Right atrium auricular region (tissue), 2 donors: ENCODE measurements at places on chromosomes 1 and 21. TPM values are rescaled to one million over a fixed set of nuclear protein-coding genes. Genes with fewer than 3 reads are reported as not detected.

- no peaks in the 10 kb centered on the region for H3K27me3 ChIP-seq
- DNase-seq: peak; percentile 86
- H3K4me1 ChIP-seq: no peaks in the 10 kb centered on the region
These were observed 3.2 kb downstream of the GPR3 start for GRCh38 chr1:27395441-27396195.

The SYT6 gene
- not detected for total RNA-seq

The ADCY10 gene
- total RNA-seq: 0.35 TPM

- H3K4me3 ChIP-seq: no peak overlapping the region
- H3K36me3 ChIP-seq: no peaks in the 10 kb centered on the region
- peaks cover 28% of the 10 kb centered on the region for H3K27me3 ChIP-seq
- no peak for DNase-seq
These were observed 2.3 kb downstream of the PAX7 start for GRCh38 chr1:18632783-18633421.

GRCh38 chr1:114299331-114299975 is 145.8 kb upstream of the SYT6 start:
- no peaks in the 10 kb centered on the region for H3K4me1 ChIP-seq
- H3K27ac ChIP-seq: no peak overlapping the region
- H3K4me3 ChIP-seq: no peak overlapping the region
- no peak for DNase-seq
- H3K27me3 ChIP-seq: no peaks in the 10 kb centered on the region
- H3K36me3 ChIP-seq: no peaks in the 10 kb centered on the region

DNA sequence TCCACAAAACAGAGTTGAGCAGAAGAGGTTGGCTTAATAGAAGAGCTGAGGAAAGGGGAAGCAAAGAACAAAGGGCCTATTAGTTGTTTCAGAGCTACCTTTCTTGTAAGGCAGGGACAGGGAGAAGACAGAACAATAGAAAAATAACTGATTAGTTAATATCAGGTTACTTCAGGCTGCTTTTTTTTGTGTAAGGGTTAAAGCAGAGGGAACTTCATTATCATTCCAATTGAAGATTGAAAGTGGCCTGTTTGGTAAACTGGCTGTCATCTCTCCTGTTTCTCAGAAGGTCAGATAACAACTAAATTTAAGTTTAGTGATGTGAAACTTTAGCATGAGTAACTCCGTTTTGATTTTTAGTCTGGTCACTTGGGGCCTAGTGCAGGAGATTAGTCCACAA is 22.3 kb downstream of the CDC42 start:
- no peaks in the 10 kb centered on the region for H3K36me3 ChIP-seq
- no peak overlapping the region for H3K4me3 ChIP-seq
- no peaks in the 10 kb centered on the region for H3K4me1 ChIP-seq
- no peaks in the 10 kb centered on the region for H3K27me3 ChIP-seq
- H3K27ac ChIP-seq: no peak overlapping the region
- no peak for DNase-seq

DNA sequence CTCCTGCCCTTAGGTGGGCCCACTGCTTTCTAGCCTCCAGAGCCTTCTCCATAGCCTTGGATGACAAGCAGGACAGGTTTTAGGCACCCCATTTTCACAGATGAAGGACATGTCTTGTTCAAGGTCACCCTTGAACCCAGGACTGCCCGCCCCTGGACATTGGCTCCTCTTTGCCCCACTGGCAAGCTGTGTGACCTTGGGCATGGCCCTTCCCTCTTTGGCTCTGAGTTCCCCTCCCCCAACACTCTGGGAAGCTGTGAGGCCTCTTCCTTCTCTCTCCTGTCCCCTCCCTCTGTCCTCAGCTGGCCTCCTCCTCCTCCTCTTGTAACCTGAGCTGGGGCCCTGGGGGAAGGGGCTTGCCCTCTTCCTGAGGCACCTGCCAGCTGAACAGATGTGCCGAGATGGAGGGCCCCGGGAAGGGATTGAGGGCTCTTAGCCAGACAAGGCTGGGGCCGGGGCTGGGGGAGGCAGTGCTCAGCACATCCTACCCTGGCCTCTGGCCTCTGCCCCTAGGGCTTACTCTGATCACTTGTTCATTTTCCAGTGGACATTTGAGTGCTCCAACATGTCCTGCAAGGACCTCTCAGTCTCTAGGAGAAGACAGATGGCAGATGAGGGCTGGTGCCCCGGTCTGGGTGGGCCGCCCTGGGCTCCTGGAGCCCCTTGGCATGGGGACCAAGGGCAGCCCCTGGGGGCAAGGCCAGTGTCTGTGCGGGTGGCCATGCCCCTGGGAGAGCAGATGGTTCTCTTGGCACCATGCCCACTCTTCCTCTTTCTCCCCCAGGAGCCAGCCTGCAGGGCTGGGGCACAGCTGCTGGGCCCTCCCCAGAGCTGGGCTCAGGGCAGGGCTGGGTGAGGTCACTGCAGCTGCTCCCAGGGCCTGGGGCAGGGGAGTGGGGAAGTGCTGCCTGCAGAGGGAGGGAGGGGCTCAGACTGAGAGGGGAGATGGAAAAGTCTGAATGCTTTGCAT is 10.7 kb downstream of the FOXO6 start:
- DNase-seq: no peak
- no peaks in the 10 kb centered on the region for H3K27me3 ChIP-seq
- peaks cover 25% of the 10 kb centered on the region for H3K4me1 ChIP-seq
- no peak overlapping the region for H3K4me3 ChIP-seq

The UTP25 gene
- 3.9 TPM for total RNA-seq

DNA sequence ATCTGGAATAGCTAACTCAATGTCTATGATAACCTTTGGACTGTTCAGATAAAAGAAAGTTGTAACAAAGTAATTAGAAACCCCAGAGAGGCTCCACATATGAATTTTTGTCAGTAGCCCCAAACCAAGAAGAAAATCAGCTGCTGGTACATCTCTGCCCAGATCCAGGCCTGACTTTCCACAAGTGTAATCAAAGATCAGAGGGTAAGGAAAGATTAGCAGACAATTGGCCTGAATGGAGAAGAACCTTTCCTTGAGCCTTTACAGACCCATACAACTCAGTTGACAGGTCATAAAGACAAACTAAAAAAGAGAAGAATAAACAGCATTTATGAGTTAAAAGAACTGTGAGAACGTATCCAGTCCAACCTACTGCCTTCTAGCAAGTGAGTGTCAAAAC is 366.7 kb upstream of the PKN2 start:
- no peak overlapping the region for H3K4me3 ChIP-seq
- no peaks in the 10 kb centered on the region for H3K36me3 ChIP-seq
- no peak for DNase-seq
- H3K4me1 ChIP-seq: no peaks in the 10 kb centered on the region

The HSPB7 gene
- 1,229 TPM for total RNA-seq

- no peak for DNase-seq
- peaks cover 6% of the 10 kb centered on the region for H3K27me3 ChIP-seq
- peak overlapping the region; percentile 28 for H3K4me3 ChIP-seq
- no peaks in the 10 kb centered on the region for H3K4me1 ChIP-seq
- H3K27ac ChIP-seq: no peak overlapping the region
- H3K36me3 ChIP-seq: no peaks in the 10 kb centered on the region
These were observed 8.6 kb upstream of the ADGRB2 start for GRCh38 chr1:31772669-31773248.

DNA sequence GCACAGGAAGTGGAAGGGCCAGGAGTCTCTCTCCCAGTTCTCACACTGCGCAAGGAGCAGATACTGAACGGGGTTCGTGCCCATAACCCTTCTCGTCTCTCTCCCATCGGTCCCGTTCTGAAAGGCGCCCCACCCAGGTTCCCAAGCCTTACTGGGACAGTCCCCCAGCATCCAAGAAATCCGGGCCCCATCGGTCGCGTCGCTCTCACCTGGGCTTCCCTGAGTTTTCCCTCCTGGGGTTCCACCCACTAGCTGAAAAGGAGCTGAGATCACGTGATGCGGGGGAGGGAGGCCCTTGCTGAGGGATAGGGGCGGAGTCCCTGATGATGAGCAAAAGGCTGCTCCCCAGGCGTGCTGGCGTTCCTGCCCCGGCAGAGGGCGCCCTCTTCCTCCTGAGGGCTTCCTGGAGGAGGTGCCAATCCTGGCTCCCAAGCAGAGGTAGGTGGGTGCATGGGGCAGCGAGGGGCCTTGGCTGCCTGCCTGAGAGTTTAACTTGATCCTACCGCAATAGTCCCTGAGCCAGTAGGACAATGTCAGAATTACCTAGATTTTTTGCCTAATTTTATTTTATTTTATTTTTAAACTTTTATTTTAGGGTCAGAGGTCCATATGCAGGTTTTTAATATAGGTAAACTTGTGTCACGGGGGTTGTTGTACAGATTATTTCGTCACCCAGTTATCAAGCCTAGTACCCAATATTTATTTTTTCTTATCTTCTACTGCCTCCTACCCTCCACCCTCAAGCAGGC is at the start of gene SPOCD1:
SPOCD1 (minus strand) TSS at position 271 of the 749 bp plus-strand sequence. CDS start 689 bp downstream, outside the sequence.
- DNase-seq: peak; percentile 87
- H3K27me3 ChIP-seq: no peaks in the 10 kb centered on the region
- H3K36me3 ChIP-seq: no peaks in the 10 kb centered on the region
- H3K4me3 ChIP-seq: no peak within 1 kb of the TSS
- no peak within 1 kb of the TSS for H3K27ac ChIP-seq
- H3K4me1 ChIP-seq: no peaks in the 10 kb centered on the region

DNA sequence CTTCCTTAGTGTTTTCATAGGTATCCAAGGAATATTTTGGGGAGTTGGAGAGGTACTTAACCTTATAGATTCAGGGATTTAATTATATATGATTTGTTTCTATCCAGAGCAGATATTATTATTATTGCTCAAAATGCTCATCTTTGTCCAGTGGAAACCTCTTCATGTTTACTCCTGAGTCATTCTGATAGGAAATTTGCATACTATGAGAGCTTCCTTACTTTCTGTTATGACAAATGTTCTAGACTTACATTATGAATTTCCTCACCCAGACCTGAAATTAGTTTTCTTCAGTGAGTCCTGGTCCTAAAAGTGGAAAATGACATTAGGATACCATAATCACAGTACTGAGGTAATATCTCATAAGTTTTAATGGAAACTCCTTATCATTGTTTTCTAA is 57.5 kb upstream of the PLPPR5 start:
- no peaks in the 10 kb centered on the region for H3K36me3 ChIP-seq
- no peak overlapping the region for H3K4me3 ChIP-seq
- H3K4me1 ChIP-seq: no peaks in the 10 kb centered on the region
- H3K27me3 ChIP-seq: no peaks in the 10 kb centered on the region
- no peak for DNase-seq

The SNAPIN gene
- total RNA-seq: 60.8 TPM

DNA sequence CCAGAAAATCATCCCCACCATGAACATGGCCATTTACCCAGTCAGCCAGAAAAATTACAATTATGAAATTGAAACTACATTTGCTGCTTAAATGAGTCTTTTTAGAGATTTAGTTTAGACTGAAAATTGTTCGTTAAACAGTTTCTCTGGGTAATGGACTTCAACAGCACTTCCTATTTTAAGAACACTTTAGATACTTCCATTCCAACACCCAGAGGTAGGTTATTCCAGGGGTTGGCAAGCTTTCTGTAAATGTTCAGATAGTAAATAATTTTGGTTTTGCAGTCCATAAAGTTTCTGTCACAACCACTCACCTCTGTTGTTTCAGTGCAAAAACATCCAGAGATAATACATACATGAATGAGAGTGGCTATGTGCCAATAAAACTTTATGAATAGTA is 10.2 kb downstream of the NMNAT2 start:
- H3K27me3 ChIP-seq: no peaks in the 10 kb centered on the region
- H3K4me3 ChIP-seq: no peak overlapping the region
- H3K4me1 ChIP-seq: no peaks in the 10 kb centered on the region
- no peaks in the 10 kb centered on the region for H3K36me3 ChIP-seq
- H3K27ac ChIP-seq: peak overlapping the region; percentile 63

The OLIG1 gene
- not detected for total RNA-seq

The SLC16A4 gene
- total RNA-seq: 8.9 TPM

DNA sequence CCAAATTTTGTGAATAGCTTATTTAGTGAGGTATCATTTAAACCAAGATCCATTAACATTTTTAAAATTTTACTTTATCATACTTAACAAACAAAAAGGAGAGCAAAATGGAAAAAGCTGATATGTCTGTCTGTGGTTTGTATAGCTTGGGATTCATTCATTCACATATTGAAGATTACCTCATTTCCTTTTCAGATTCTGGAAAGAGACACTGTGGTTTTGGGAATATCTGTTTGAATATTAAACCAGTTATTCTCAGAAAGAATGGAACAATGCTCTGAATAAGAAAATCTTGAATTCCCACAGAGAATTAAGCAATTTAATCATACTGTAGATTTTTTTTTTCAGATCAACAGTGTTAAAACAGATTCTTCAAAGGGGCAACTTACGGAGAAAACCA is 93.8 kb upstream of the PRDX6 start:
- DNase-seq: no peak
- no peaks in the 10 kb centered on the region for H3K27me3 ChIP-seq
- no peaks in the 10 kb centered on the region for H3K4me1 ChIP-seq
- no peak overlapping the region for H3K4me3 ChIP-seq
- H3K36me3 ChIP-seq: no peaks in the 10 kb centered on the region

The COL6A2 gene
- 252 TPM for total RNA-seq

DNA sequence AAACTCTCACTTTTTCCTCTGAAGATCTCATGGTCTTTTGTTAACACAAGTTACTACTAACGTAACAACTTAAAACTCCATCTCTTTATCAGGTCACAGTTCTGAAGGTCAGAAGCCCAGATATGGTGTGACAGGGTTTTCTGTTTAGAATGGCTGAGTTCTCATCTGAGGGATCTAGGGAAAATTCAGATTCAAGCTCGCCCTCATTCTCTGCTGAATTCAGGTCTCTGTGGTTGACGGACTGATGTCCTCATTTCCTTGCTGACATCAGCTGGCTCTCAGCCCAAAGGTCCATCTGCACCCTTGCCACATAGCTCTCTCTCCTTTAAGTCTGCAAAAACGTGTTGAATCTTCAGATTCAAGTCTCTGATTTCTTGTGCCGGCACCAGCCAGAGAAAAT is 6.1 kb upstream of the NTPCR start:
- H3K27ac ChIP-seq: no peak overlapping the region
- H3K36me3 ChIP-seq: no peaks in the 10 kb centered on the region
- H3K4me3 ChIP-seq: no peak overlapping the region
- H3K27me3 ChIP-seq: no peaks in the 10 kb centered on the region
- DNase-seq: no peak
- no peaks in the 10 kb centered on the region for H3K4me1 ChIP-seq

GRCh38 chr1:166383137-166383536 is 216.3 kb upstream of the FAM78B start:
- DNase-seq: no peak
- no peak overlapping the region for H3K4me3 ChIP-seq
- H3K4me1 ChIP-seq: peaks cover 13% of the 10 kb centered on the region
- H3K36me3 ChIP-seq: no peaks in the 10 kb centered on the region
- H3K27ac ChIP-seq: no peak overlapping the region

The PDPN gene
- 28.9 TPM for total RNA-seq

The CLCA4 gene
- total RNA-seq: not detected

GRCh38 chr1:14636897-14637632 is 38.6 kb downstream of the KAZN start:
- DNase-seq: no peak
- H3K27ac ChIP-seq: no peak overlapping the region
- no peaks in the 10 kb centered on the region for H3K4me1 ChIP-seq
- H3K27me3 ChIP-seq: no peaks in the 10 kb centered on the region
- no peak overlapping the region for H3K4me3 ChIP-seq
